ENCODE measurements at places on chromosomes 7 and 10.

GRCh38 chr7:38127216-38128207, 50.5 kb upstream of the STARD3NL start:
- DNase-seq = no peak

DNA sequence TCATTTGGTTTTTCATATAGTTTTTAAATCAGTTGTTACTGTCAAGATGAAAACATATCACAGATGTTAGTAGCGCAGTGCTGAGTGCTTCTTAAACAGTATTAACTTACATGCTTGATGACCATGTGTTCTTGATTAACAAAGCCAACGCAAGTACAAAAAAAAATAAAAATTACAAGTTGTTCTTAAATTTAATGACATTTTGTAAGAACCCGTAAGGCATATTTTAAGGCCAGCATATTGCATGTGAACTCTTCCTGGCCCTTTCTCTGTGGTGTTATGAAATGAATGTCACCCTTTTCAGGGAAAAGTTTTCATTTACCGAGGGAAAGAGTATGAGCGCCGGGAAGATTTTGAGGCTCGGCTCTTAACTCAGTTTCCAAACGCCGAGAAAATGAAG, 140.4 kb upstream of the NPS start:
- DNase-seq = no peak

DNA sequence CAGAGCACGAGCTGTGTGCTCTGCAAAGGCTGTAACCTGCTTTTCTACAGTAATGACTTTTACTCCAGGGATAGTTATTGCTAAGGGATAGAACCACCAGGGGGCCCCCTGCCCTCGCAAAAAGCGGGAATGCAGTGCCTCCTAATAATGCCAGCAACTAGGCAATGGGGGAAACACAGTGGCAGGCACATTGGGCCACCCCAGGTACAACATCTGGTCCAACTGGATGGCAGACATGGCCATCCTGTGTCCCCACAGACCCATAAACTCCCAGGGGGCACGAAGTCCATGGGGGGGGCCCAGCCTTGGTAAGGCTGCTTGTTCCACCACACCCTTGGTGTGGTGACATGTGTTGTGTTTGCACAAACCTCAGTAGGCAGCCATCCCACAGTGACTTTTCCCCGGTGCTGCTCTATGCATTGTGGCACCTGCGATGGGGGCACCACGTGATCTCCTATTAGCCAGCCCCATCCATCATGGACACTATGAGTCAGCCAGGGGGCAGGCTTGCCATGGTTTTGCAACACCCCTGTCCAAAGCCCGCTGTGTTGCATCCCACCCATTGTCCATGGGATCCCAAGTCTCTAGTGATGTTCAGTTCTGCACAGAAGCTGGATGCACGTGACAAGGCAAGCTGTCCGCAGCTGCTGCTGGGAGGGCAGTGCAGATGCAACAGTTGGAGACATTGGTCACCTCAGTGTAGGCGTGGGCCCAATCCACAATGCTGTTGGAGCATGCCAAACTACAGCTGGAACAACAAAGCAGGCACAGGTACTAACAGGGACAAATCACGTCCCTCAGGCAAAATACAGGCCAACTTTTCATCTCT, 84.0 kb downstream of the ANLN start:
- DNase-seq = peak; percentile 75

- no peak for DNase-seq
Observed at GRCh38 chr10:21272643-21273399, 252.7 kb downstream of the SKIDA1 start.

DNA sequence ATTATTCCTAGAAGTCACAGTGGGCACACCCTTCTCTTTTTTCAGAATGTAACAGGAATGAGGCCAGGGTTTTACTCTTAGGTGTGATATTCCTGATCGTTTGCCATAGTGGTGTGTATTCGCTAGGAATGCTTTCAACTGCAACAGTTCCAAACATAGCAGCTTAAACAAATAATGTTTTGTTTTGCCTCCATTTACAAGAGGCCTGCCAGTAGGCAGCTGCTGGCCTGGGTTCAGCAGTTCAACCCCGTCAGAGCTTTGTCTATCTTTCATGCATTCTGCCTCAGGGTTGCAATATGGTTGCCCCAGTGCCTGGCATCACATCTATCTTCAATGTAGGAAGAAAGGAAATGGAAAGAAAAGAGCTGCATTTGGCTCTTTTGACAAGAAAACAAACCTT, 21.7 kb upstream of the RET start:
- no peak for DNase-seq

GRCh38 chr10:126212738-126213137, 175.5 kb downstream of the ADAM12 start:
- peak; percentile 54 for DNase-seq

DNA sequence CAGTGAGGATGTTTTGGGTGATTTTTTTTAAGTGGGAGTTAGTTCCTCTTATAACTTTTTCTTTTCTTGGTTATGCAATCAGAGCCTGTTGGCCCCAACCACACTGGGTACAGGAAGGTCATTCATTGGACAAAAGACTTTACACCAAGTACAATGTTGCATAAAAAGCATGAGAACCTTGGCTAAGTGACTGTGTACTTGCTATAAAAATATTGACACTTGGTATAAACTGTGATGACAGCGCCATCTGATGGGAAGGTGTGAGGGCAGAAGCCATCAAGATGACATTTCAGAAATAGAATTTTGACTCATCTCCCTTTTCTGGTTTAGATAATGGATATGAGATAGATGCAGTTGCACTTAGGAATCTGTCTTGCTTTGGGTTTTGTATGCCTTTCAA, 126.4 kb upstream of the CCDC6 start:
- peak; percentile 84 for DNase-seq

- no peak for DNase-seq
Observed at GRCh38 chr7:99863847-99864440, 12.9 kb downstream of the OR2AE1 start.

GRCh38 chr7:5681423-5681822, 100.0 kb downstream of the RNF216 start:
- no peak for DNase-seq

DNA sequence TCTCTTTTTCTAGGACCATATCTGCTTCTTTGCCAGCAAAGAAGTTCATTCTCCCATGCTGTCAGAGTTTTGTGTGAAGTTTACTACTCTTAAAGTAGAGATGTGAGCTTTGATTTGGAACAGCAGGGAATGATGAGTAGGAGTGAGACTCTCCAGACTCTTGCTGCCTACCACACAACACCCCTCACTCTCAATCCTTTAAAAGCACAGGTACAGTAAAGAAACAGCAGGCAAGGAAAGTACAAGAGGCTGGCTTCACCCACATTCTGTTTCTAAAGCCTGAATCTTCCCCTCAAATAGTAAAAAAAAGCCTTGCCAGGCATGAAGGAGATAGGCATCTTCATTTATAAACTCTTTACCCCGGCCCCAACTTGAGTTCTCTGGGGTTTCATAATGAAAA, 97.3 kb downstream of the ARMH3 start:
- DNase-seq = no peak

GRCh38 chr10:61406736-61407135, 46.4 kb downstream of the TMEM26 start:
- no peak for DNase-seq

GRCh38 chr7:134562136-134562535, 13.2 kb downstream of the AKR1B15 start:
- no peak for DNase-seq

GRCh38 chr10:90088024-90088317, 386.6 kb downstream of the KIF20B start:
- no peak for DNase-seq

DNA sequence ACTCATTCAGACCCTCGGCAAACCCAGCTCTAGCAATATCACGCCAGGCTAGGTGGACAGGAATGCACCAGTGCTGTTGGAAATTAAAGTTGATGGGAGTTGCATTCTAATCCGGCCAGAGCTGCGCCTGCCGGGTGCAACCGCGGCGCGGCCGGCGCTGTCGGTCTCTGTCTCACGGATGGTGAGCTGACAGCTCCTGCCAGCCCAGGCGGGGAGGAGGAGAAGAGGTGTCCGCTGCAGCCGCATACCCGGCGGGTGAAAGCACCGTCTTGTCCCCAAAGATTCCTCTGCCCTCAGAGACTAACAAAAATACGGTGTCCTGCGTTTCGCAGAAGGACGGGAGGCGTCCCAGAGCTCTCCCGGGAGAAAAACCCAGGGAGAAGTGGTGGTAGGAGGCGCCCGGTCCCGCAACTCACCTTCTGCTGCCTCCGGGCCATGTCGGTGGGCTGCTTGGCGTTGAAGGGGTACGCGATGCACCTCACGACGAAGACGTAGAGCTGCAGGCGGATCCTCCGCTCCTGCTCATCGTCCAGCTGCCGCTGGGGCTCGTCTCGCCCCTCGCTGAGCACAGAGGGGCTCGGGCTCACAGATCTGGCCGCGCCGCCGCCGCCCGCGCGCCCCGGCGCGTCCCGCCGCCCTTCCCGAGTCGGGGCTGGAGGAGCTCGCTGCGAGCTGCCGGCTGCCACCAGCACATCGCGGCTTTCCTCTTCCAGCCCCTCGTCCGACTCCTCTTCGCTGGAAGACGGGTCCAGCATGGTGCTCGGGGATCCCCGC, 490 bp downstream of the CADPS2 start:
- DNase-seq = peak; percentile 1

GRCh38 chr10:54665095-54665494, 135.9 kb downstream of the PCDH15 start:
- no peak for DNase-seq

DNA sequence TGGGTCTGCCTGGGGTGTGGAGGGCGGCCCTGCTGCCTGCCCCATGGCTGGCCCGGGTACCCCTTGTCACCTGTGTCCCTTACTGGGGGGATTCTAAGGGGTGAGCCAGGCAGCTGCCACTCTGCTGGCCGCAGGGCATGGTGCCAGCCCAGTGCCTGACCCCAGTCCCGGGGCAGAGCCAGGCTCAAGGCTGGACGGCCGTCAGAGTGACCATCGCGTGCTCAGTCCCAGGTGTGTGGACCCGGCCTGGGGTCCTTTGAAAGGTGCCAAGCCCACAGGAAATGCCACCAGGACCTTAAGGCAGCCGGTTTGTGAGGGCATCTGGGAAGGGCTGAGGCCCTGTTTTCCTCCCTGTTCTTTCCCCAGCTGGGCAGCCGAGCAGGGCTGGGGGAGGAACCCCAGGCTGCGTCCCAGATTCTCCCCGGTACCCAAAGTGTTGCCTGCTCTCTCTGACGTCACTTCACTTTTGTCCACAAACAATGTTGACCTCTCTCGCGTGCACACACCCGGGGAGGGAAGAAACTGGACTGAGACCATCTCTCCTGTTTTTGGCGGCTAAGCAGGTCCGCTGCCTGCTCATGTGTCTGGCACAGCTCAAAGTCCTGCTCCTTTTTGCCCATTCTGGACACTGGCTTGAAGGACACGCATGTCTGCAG, 37.6 kb downstream of the PAPOLB start:
- no peak for DNase-seq

- DNase-seq = no peak
Observed at GRCh38 chr7:148588670-148589131, 1.9 kb upstream of the C7orf33 start.

DNA sequence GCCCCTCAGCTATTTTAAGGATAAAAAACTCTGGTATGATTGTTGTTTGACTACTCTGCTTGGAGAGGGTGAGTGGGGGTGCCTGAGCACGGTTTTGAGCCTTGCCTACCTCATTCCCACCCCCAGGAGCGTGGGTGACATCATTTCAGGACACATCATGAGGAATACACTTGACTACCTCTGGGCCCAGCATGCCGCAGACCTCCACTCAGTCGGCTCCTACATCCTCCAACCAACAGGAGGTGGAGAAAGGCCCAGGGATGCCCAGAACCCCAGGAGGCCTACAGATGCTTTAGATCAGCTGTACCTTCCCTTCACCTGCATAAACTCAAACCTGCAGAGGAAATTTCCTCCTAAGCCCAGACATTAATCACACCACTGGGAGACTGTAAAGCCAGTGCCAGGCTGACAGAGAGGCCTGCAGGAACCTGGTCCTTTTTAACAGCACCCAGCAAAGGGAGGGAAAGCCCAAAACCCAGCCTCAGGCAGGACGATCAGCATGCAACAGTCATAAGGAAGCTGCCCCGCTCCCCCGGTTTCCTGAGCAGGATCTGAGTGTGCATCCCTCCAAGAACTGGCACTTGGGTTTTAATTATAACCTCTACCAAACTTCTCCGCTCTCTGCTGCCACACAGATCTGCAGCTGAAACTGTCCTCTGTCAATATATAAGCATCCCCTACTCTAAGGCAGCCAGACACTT, 61.7 kb upstream of the ZNRF2 start:
- no peak for DNase-seq

GRCh38 chr7:19930051-19930450, 156.6 kb upstream of the TMEM196 start:
- DNase-seq = no peak

DNA sequence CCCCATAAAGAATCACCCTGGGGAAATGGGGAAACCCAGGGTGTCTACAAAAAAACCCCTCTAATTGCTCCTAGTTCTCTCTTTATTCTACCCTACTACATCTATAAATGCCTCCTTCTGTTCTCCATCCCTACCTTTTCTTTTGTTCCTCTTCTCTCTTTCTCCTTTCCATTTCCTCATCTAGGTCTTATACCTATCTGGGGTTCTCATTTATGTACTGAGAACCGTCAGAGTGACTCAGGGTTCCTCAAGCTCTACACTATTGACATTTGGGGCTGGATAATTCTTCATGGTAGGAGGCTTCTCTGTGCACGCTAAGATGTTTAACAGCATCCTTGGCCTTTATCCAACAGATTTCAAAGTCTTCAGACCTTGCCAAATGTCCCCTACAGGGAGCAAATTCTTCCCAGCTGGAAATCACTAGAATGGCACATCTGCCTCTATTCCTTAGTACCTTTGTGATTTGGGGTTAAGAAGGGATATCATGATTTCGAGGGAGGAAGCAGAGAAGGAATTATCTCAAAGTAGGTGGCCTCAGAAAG, 137.4 kb upstream of the PTN start:
- no peak for DNase-seq

DNA sequence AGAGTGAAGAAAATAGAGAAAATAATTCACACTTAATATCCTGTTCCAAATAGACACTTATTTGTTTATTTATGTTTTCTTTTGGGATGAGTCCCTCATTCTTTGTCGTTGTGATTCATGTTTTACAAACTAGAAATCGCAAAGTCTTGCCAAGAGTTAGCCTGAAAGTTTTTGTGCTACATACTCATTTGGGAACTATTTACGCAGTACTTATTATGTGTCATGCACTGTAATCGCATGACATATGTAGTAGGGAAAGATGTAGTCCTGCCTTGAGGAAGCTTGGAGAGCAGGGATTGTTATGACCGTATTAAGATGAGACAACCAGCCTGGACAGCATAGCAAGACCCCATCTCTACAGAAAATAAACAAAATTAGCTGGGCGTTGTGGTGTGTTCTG, 189.3 kb downstream of the ABCA13 start:
- DNase-seq = no peak

All from trophoblast cell (in vitro differentiated cells and primary cell).